ENCODE measurements at places on chromosomes 5 and 9.

DNA sequence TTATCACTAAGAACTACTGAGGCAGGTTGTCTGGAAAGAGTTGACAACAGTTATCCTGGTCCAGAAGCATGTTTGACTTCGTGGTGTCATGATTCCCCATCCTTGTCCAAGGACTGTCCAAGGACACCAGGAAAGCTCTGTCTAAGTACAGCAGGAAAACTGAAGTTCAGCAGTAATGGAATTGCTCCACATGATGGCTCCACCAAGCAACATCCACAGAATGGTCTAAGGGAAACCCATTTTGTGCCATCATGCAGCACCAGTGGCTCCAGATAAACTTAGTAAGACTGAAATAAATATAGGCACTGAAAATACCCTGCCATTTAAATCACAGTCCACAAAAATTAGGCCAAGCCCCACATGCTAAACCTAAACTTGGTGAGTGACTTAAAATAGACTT is 192.8 kb downstream of the CDH18 start:
- DNase-seq: no peak

DNA sequence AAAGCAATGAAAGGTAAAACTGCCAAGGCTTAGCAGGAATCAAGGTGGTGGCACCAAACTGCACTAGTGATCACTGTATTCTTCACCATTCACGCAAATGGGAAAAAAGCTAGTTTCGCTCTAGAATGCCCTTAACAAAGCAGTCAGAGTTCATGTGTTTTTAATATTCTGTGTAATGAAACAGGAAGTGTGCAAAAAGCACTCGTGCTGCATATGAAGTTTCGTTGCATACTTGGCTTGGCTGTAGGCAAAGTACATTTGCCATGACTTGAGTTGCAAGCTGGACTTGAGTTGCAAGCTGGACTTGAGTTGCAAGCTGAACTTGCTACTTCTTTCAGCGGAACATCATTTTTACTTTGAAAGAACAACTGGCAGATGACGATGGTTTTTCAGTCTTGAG is 55.4 kb downstream of the FOXI1 start:
- DNase-seq: no peak

- peak; percentile 96 for DNase-seq
Measured at GRCh38 chr5:112533362-112533761, 114.3 kb upstream of the EPB41L4A start.

DNA sequence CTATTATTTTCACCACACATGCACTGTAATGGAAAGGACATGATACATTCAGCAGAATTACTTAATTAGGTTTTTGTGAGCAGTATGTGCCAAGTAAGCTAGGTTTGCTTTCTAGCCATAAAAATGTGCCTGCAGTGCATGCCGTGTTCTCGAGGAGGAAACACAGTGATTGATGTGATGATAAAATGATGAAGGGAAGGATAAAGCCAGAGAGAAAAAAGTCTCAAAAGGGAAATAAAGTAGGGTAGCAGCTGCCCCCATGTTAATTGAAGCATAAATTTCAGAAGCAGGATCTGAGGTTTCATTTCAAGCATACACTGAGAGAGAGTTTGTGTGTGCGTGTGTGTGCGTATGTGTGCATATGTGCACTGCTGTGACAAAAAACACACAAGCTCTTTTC is 714.2 kb upstream of the C9orf72 start:
- DNase-seq: no peak

GRCh38 chr9:72588336-72588735 is 66.9 kb downstream of the TMC1 start:
- DNase-seq: no peak

DNA sequence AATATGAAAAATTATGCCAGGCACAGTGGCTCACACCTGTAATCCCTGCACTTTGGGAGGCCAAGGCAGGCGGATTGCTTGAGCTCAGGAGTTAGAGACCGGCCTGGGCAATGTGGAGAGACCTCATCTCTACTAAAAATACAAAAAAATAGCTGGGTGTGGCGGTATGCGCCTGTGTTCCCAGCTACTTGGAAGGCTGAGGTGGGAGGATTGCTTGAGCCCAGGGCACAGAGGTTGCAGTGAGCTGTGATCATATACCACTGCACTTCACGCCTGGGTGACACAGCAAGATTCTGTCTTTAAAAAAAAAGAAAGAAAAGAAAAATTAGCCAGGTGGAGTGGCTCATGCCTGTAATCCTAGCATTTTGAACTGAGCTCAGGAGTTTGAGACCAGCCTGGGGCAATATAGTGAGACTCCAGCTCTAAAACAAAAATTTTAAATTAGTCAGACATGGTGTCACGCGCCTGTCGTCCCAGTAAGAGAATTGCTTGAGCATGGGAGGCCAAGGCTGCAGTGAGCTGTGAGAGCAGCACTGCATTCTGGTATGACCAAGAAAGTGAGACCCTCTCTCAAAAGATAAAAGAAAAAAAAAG is 18.0 kb downstream of the PLAA start:
- no peak for DNase-seq
